ENCODE measurements at places on chromosomes 4 and X.

DNA sequence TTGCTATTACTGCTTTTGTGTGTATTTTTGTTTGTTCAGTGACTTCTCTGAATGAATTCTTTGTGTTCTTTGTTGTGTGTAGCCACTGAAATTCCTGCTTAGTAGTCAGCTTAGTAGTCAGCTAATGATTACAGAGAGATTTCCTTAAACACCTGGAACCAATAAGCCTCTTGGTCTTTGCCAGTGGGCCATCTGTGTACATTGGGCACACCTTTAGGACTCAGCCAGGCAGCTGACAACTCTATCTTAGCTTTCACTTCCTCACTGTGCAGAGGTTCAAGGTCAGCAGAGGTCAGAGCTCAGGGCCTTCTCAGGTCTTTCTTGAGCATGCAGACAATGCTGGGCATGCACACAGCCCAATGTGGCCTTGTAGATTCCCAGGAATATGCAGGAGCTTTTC, 59.3 kb downstream of the RWDD4 start:
- DNase-seq, result no peak

DNA sequence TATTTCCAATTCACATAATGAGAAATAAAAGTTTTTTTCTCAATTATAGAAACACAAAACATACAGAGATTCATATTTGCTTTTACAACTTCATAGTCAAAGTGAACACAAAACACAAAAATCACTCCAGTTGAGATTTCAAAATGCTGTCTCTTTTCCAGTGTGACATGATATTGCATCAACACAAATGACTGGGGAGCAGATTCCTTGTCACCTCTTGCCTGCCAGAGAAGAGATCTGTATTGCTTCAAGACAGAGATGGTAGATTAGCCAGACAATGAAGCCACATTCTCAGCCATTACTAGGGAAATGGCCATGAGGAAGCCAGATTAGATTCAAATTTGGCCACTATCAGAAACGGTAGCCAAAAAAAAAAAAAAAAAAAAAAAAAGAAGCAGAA, 2313.1 kb upstream of the AGA start:
- DNase-seq, result no peak

GRCh38 chr4:75786526-75786925, 62.1 kb downstream of the USO1 start:
- no peak for DNase-seq

GRCh38 chrX:41198410-41198809, 113.2 kb downstream of the USP9X start:
- DNase-seq, result no peak

Measured in stimulated activated CD8-positive, alpha-beta memory T cell treated with anti-CD3 and anti-CD28 coated beads, Interleukin-7, amount 100 ng/mL, for 4 hours (primary cell).